ENCODE measurements at places on chromosomes 5 and 9.

DNA sequence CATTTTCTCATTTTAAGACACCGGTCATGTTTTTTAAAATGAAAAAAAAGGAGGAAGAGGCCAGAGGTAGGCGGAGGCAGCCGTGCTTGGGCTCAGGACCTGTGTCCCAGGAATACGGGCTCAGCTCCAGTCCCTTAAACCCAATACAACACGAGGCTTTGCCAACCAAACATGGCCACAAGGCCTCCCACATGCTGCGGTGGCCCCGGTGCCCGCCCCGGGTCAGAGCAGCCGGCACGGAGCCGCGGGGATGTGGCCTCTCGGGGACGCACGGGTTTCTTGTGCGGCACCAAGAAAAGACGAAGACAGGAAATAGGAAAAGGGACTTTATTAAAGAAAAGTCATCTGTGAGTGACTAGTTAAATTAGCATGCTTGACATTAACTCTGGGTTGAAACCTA, 25.3 kb upstream of the CAMSAP1 start:
- no peak for DNase-seq

- no peak for DNase-seq
Measured at GRCh38 chr9:2662496-2662895, 40.9 kb downstream of the VLDLR start.

DNA sequence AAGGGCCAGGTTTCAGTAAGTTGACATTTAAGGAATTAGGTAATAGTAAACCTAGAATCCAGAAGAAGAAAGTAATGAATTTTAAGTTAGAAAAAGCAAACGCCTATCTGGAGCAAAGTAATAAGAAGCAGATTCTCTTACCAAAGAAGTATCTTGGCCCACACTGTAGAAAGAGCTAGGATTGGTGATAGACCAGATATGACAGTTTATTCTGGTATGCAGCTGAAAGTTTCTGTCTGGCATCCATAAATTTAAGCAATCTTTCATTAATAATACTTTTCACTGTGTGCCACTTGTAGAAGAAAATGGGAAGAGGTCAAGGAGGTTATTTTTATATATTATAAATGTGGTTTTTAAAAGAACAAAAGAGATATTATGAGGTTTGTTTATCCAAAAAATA, 3.0 kb downstream of the RECK start:
- DNase-seq = no peak

DNA sequence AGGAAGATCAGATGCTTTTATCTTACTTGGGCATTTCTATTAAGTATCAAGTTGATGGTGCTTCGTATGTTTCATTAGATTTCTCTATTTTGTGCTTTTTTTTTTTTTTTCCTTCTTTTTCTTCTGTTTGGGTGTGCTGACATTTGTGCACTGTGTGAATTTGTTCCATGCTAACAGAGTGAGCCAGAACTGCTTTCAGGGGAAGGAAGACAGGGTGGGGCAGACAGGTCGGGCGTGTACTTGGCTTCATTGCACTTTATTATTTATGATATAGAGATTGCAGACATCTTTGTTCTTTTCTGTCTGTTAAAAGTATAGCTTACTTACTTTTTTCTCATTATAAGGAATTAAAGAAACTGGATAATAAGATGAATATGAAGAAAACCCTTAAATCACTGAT, 112.2 kb downstream of the FGF18 start:
- DNase-seq = no peak

DNA sequence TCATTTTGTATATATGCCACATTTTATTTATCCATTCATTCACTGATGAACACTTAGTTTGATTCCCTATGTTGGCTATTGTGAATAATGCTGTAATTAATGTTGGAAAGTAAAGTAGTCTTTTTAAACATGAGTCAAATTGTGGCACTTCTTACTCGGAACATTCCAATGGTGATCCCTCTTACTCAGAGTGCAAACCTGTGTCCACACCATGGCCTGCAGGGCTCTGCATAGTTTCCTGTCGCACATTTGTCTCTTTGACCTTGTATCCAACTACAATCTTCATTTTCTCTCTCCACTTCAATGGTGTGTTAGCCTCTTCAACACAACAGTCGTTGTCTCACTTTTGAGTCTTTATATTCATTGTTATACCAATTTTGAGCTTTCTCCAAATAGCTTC, 98.1 kb upstream of the PAPPA start:
- no peak for DNase-seq

- no peak for DNase-seq
Measured at GRCh38 chr5:34867660-34868059, 28.7 kb downstream of the TTC23L start.

GRCh38 chr5:66949066-66949465, 247.5 kb downstream of the CD180 start:
- DNase-seq = no peak

Data from SW 1271 (cell line).